Stimulated activated memory B cell treated with anti-CD40 and anti-IgM and Interleukin-4, amounts not matched to agents 10 μg/mL and 1 μg/mL and 100 μg/mL, for 72 hours (primary cell): ENCODE measurements at places on chromosomes 2 and 18.
A peak's percentile ranks its signal among the peaks of the same experiment; 100 is the strongest.

- peaks cover 26% of the 10 kb centered on the region for H3K4me1 ChIP-seq
- no peak for ATAC-seq
- no peak overlapping the region for H3K4me3 ChIP-seq
- no peak overlapping the region for H3K27ac ChIP-seq
These were observed 79.2 kb upstream of the SETBP1 start for GRCh38 chr18:44601447-44601846.

- H3K4me1 ChIP-seq = no peaks in the 10 kb centered on the region
- ATAC-seq = no peak
- no peaks in the 10 kb centered on the region for H3K27me3 ChIP-seq
- H3K36me3 ChIP-seq = peaks cover 4% of the 10 kb centered on the region
- H3K4me3 ChIP-seq = no peak overlapping the region
These were observed 98.2 kb upstream of the FZD5 start for GRCh38 chr2:207867905-207868304.

DNA sequence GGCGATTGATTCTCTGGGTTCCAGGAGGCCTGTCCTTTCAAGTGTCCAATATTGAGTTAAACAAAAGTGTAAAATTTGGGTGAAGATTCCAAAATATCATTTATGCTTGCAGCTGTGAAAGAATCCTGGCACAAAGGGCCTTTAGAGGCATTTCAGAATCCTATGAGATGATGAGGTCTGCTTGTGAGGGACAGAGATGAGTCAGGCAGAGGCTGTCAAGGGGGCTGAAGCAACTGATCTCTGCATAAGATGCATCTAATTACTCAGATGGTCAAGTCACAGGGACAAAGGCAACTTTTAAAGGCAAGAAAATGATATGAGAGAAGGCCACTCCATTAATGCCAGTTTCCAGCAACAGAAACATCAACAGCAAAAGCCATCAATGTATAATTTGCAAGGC lies 78.8 kb downstream of the FHOD3 start:
- H3K4me3 ChIP-seq = no peak overlapping the region
- no peaks in the 10 kb centered on the region for H3K4me1 ChIP-seq
- ATAC-seq = no peak
- H3K27me3 ChIP-seq = peaks cover 59% of the 10 kb centered on the region
- no peak overlapping the region for H3K27ac ChIP-seq

DNA sequence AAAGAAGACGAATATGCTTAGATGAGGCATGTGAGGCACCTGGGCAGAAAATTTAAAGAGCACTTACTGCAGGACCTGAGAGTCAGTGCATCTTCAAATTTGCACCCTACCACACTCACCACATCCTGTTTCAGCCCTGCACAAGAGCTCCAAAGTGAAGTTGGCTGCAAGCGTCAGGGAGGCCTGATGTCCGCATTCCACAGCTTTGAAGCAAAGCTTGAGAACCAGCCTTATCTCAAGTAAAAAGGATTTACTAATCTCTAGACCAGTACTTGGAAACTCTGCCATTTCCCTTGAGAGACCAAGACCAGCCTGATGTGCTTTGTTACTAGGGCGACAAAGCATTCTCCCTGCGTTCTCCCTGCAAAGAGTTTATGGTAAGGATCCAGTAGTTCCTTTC lies 3.4 kb upstream of the ASNSD1 start:
- no peaks in the 10 kb centered on the region for H3K27me3 ChIP-seq
- peak; percentile 64 for ATAC-seq
- no peaks in the 10 kb centered on the region for H3K36me3 ChIP-seq
- H3K4me3 ChIP-seq = no peak overlapping the region

GRCh38 chr18:9428301-9428706 lies 47.0 kb upstream of the RALBP1 start:
- H3K27ac ChIP-seq = no peak overlapping the region
- no peak for ATAC-seq
- H3K36me3 ChIP-seq = no peaks in the 10 kb centered on the region
- H3K4me1 ChIP-seq = peaks cover 3% of the 10 kb centered on the region
- H3K4me3 ChIP-seq = no peak overlapping the region

- no peak for ATAC-seq
- no peaks in the 10 kb centered on the region for H3K36me3 ChIP-seq
- H3K27ac ChIP-seq = no peak overlapping the region
- H3K27me3 ChIP-seq = no peaks in the 10 kb centered on the region
- no peak overlapping the region for H3K4me3 ChIP-seq
These were observed 33.6 kb upstream of the VWC2L start for GRCh38 chr2:214377286-214377624.

DNA sequence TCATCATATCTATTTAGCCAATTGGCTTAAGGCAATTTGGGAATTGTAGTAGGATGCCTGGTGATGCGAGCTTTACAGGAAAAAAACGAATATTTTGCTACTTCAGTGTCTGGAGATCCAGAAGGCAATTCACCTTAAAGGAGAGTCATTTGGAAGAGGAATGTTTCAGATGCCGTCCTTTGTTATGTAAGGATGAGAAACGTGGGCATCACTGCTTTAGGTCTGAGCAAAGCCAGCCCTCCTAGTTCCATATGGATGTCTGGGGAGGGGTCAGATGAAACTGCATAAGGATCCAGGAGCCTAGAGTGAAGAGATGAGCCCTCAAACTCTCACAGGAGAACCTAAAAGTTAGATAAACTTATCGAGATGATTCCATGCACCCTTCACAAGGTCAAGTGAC lies 30.9 kb upstream of the DOCK10 start:
- no peak for ATAC-seq
- H3K27me3 ChIP-seq = no peaks in the 10 kb centered on the region
- no peak overlapping the region for H3K4me3 ChIP-seq
- no peak overlapping the region for H3K27ac ChIP-seq
- H3K36me3 ChIP-seq = no peaks in the 10 kb centered on the region

- no peak for ATAC-seq
- no peaks in the 10 kb centered on the region for H3K27me3 ChIP-seq
- H3K27ac ChIP-seq = no peak overlapping the region
- H3K36me3 ChIP-seq = no peaks in the 10 kb centered on the region
- H3K4me1 ChIP-seq = no peaks in the 10 kb centered on the region
These were observed 4.8 kb downstream of the FAM228A start for GRCh38 chr2:24179683-24180082.
